HFFc6 (cell line): ENCODE measurements at places on chromosomes 7 and 10.

DNA sequence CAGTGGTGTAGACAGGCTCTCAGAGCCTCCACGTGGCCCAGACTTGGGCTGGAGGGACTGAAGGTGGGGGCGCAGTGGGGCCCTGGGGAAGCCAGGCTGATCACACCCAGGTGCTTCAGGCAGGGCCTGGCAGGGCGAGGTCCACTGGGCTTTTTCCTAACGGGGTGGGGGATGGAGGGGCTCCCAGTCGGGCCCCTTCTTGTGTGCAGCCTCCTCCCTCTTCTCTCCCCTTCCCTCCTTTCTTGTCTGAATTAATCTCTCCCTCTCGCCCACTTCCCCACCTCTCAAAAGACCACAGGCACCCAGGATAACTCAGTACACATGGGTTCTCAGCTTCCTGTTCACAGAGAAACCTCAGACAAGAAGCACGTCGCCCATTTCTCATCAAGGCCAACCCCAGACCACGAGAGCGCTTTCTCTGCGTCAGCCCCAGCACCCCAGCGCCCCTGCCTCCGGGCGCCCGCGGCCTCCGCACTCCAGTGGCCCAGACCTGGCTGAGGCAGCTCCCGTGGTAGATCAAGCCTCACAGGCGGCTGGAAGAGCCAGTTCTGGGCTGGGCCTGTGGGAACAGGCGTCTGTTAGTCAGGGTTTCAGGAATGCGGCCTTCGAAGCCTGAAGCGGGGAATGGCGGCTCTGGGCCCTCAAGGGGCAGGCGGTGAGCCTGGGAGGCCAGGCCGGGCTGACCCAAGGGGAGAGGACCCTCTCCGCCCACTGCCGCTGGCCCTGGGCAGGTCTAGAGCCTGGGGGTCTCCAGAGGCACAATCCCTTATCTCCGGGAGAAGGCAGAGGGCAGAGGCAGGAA lies 50.6 kb downstream of the PWWP2B start:
- H3K36me3 ChIP-seq = no peaks in the 10 kb centered on the region
- H3K27me3 ChIP-seq = no peaks in the 10 kb centered on the region
- H3K4me1 ChIP-seq = peaks cover 10% of the 10 kb centered on the region
- H3K4me3 ChIP-seq = no peak overlapping the region
- DNase-seq = peak; percentile 57

DNA sequence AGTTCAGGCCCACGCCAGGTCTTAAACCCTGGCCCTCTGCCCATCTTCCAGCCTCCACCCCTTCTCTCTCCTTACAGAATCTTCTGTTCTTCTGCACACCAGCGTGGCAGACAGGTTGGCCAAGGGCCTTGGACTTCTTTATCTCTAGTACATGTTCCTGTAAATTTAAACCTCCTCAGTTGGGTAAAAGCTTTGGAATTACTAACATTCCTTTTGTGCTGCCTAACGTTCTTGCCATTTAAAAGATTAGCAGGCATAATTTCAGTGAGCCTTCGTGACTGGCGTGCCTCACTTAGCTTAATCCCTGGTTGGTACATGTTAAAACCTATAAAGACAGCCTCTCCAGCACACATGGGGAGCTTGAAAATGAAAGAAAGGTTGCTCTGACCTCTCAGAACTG lies 192.2 kb downstream of the CUX1 start:
- H3K36me3 ChIP-seq = peaks cover 5% of the 10 kb centered on the region
- H3K27me3 ChIP-seq = peaks cover 8% of the 10 kb centered on the region; the same call in 1 of the 2 replicates
- H3K4me3 ChIP-seq = no peak overlapping the region; the same call in 1 of the 2 replicates
- H3K4me1 ChIP-seq = peaks cover 19% of the 10 kb centered on the region
- peak; percentile 29 for DNase-seq

- no peak overlapping the region for H3K27ac ChIP-seq
- no peak overlapping the region for H3K4me3 ChIP-seq
- H3K27me3 ChIP-seq = peaks cover 83% of the 10 kb centered on the region
- DNase-seq = no peak
Observed at GRCh38 chr10:123143162-123143824, 4.6 kb upstream of the HMX2 start.

- no peaks in the 10 kb centered on the region; the same call in 1 of the 2 replicates for H3K27me3 ChIP-seq
Observed at GRCh38 chr7:154844955-154845354, 158.0 kb downstream of the PAXIP1 start.

DNA sequence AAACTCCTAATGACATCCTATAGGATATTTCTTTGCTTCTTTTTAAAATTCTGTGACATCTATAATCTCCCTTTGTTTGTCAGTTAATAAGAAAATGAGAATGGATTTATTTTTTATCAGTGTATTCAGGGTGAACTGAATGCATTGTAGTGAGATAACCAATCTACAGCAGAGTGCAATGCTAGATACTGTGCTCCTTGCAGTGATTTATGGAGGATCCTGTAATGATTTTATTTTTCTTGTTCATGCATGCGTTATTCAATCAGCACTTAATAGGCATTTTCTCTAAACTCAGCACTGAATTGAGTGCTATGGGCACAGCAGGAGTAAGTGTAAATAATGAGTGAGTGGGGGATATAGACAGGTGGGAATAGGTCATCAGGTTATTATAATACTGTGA lies 253.9 kb downstream of the CDK14 start:
- no peaks in the 10 kb centered on the region for H3K36me3 ChIP-seq
- H3K27me3 ChIP-seq = no peaks in the 10 kb centered on the region
- no peak overlapping the region for H3K27ac ChIP-seq

DNA sequence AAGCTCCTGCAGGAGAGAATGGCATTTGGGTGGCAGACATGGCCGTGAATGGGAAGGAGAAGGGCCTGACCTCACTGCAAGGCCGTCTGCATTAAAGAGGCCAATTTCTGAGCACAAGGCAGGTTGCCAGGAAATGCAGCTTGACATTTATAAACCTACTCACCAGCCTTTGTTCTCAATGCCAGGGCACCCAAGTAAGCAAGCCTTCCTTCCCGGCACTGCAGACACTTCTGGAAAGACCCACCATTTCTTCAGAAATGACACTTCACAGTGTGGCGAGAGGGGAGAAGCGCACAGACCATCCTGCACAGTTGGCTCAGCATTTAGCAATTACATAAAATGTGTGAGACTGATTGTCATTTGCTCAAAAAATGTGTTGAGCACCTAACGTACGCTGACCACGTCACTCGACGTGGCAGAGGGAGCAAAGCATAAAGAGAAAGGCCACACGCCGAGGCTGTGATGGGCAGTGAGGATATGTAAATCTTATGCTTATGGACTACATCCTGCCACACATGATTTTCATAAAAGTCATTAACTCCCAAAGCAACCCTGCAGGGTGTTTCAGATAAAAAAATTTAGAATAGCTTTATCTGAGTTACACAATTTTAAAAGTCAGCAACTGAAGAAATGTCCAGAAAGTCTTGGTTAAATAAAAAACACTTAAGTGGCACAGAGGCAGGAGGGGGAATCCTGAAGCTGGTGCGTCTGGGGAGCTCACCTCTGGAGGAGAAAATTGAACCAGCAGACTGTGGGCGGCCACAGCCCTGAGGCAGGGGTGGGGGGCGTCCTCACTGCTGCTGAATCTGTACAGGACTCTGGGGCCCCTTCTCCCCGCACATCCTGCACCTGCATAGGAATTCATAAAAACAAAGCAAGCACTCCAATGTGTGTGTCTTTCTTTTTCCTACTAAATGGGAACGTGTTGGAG lies 543.8 kb downstream of the PTPRN2 start:
- no peaks in the 10 kb centered on the region for H3K4me1 ChIP-seq
- peaks cover 6% of the 10 kb centered on the region; the same call in 1 of the 2 replicates for H3K36me3 ChIP-seq
- no peak overlapping the region for H3K4me3 ChIP-seq
- H3K27me3 ChIP-seq = no peaks in the 10 kb centered on the region; the same call in 1 of the 2 replicates
- DNase-seq = no peak

DNA sequence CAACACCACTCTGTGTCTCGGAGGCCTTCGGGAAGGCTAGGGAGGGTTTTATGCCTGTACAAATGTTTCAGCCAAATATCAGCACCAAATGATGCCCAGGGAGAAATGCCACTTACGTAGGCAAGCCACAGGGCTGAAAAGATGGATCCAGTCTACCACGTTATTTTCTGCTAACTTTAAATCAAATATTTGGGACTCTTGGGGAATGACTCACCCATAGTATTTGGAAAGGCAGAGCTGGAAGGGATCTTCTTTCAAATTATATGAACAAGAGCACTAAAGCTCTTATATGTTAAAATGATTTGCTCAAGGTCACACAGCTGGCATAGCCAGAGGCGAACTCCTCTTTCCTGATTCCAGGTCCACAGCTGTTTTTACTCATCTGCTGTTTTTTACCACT lies 591.4 kb downstream of the SORCS1 start:
- no peaks in the 10 kb centered on the region for H3K36me3 ChIP-seq
- peaks cover 39% of the 10 kb centered on the region for H3K4me1 ChIP-seq
- DNase-seq = peak; percentile 55
- H3K27ac ChIP-seq = peak overlapping the region; percentile 78
- H3K4me3 ChIP-seq = peak overlapping the region; percentile 15

DNA sequence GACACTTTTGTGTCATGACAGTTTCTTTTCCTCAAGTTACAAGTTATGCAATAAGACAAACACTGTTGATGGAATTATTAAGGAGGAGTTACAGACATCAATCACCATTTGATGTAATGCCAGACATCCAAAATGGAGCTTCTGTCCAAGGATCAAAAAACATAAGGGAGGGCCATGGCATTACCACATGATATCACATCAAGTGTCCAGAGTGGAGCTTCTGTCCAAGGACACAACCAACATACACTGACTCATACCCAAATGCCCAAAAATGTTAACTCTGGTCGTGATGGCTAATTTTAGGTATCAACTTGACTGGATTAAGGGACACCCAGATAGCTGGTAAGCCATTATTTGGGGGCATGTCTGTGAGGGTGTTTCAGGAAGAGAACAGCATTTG lies 140.4 kb downstream of the DOCK4 start:
- no peak overlapping the region for H3K4me3 ChIP-seq
- H3K4me1 ChIP-seq = peaks cover 16% of the 10 kb centered on the region
- H3K36me3 ChIP-seq = no peaks in the 10 kb centered on the region
- no peak for DNase-seq

GRCh38 chr7:46955531-46955930 lies 626.4 kb downstream of the TNS3 start:
- H3K4me1 ChIP-seq = no peaks in the 10 kb centered on the region
- no peak overlapping the region for H3K4me3 ChIP-seq
- no peak for DNase-seq
- peaks cover 12% of the 10 kb centered on the region for H3K27me3 ChIP-seq
- H3K36me3 ChIP-seq = no peaks in the 10 kb centered on the region; the same call in 1 of the 2 replicates

- no peak overlapping the region for H3K27ac ChIP-seq
- H3K4me1 ChIP-seq = no peaks in the 10 kb centered on the region
- H3K36me3 ChIP-seq = peaks cover 7% of the 10 kb centered on the region
- no peaks in the 10 kb centered on the region; the same call in 1 of the 2 replicates for H3K27me3 ChIP-seq
- no peak for DNase-seq
Observed at GRCh38 chr7:70595370-70595754, 536.6 kb upstream of the GALNT17 start.

DNA sequence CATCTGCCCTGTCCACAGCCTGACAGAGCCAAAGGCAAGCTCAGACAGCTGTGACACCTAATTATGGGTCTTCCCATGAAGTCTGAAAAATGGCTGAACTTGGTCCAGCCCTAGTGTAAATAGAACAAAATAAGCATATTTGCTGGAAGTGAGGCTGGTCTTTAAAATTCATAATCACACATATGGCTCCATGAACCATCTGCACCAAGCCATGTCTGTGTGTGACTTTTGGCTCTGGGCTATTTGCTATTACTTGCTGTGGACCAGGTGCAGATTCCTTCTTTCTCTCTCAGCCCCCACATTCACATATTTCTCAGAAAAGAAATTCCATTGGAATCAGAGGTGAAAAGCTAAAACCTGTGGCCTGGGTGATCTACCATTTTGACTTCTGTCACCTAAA lies 175.9 kb downstream of the PDE1C start:
- H3K4me1 ChIP-seq = no peaks in the 10 kb centered on the region
- DNase-seq = no peak
- no peaks in the 10 kb centered on the region; the same call in 1 of the 2 replicates for H3K27me3 ChIP-seq

GRCh38 chr7:94250124-94250523 lies 144.6 kb upstream of the COL1A2 start:
- no peaks in the 10 kb centered on the region for H3K36me3 ChIP-seq
- peaks cover 8% of the 10 kb centered on the region for H3K27me3 ChIP-seq
- peaks cover 4% of the 10 kb centered on the region for H3K4me1 ChIP-seq
- DNase-seq = no peak
- no peak overlapping the region for H3K27ac ChIP-seq

DNA sequence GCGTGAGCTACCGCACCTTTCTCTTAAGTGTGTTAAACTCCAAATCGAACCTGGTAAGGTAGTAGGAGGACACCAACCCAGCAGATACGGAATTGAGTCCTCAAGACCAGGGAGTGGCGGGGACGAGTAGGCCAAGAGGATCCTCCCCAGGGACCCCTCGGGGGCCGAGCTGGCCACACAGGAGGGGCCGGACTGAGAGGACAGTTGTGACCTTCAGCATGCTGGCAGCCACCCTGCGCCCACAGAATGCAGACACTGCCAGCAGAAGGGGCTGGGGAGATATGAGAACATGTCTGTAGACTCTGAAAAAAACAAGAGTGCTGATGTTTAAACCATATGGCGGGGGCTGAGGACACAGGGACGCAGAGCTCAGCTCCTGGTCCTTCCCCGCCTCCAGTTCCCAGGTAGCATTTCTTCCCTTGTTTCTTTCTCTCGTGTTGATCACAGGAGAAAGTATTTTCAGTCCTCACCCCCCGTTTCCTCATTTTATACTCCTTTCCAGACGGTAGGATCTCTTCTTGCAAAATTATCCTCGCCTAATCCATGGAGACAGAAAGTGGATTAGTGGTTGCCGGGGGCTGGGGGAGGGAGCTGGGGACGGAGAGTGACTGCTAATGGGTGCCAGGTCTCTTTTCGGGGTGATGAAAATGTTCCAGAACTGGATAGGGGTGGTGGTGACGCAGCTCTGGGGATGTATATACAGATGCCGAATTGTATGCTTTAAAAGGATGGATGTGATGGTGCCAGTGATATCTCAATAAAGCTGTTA lies 11.5 kb upstream of the UNCX start:
- no peak for DNase-seq
- H3K27ac ChIP-seq = no peak overlapping the region
- no peak overlapping the region for H3K4me3 ChIP-seq
- H3K4me1 ChIP-seq = no peaks in the 10 kb centered on the region

DNA sequence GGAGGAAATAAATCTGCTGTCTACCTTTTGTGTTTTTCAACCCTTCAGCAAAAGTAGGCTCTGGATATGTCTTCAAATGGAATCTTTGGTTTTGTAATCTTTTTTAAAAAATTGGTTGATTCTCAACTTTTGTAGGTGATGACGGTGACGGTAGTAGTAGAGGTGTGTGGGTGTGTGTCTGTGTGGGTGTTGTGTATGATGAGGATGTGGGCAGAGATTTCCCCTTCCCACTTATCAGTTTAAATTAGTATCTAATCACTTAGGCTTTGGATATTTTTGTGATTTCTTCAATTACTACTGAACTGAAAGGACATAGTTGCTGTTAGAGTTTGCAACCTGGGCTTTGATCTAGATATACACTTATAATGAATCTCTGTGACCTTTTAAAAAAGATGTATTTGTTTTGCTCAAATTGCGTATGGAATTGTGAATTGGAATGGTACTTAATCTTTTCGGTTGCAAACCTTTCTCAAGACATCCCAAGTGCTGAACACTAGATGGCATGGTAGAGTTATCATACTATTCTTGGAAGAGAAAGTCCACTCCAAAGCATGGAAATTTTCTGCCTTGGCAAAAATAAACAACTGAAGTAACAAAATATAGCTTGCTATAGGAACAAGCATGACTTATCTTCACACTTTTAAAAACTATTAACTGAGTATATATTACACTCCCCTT lies 51.9 kb upstream of the A1CF start:
- no peaks in the 10 kb centered on the region for H3K36me3 ChIP-seq
- no peak overlapping the region for H3K27ac ChIP-seq
- peaks cover 12% of the 10 kb centered on the region; the same call in 1 of the 2 replicates for H3K27me3 ChIP-seq
- H3K4me3 ChIP-seq = no peak overlapping the region
- H3K4me1 ChIP-seq = no peaks in the 10 kb centered on the region
- peak; percentile 50 for DNase-seq
